ENCODE measurements at places on chromosomes 3 and 15.

- DNase-seq, result peak; percentile 46
These were observed 53.5 kb downstream of the WWTR1 start for GRCh38 chr3:149604125-149604875.

DNA sequence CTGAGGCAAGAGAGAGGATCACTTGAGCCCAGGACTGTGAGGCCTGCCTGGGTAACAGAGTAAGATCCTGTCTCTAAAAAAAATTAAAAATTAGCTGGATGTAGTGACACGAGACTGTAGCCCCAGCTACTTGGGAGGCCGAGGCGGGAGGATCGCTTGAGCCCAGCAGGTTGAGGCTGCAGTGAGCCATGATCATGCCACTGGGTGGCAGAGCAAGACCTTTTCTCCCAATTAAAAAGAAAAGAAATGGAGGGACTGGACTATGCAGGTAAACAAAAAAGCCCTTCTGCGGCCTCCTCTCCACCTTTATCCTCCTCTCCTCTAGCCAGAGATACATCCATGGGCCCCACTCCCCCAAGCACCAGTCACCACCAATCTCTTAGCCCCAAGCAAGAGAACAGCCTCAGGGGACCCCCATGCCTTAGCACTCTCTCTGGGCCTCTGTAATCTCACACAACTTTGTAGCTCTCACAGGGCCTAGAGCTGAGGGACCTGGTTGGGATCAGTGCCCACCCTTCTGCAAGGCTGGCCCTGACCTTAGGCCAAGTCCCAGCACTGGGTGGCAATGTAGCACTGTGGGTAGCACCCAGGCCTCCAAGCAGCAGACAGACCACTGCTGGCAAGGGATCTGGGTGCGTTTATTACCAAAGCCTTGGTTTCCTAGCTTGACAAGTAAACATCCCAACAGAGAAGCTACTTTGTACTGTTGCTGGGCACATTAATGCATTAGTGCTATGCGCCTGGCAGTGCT lies 43.4 kb downstream of the FAM174B start:
- no peak for DNase-seq

GRCh38 chr3:81434161-81434560 lies 327.3 kb downstream of the GBE1 start:
- no peak for DNase-seq

GRCh38 chr15:60591496-60592370 lies 112.8 kb upstream of the ICE2 start:
- peak; percentile 21 for DNase-seq

DNA sequence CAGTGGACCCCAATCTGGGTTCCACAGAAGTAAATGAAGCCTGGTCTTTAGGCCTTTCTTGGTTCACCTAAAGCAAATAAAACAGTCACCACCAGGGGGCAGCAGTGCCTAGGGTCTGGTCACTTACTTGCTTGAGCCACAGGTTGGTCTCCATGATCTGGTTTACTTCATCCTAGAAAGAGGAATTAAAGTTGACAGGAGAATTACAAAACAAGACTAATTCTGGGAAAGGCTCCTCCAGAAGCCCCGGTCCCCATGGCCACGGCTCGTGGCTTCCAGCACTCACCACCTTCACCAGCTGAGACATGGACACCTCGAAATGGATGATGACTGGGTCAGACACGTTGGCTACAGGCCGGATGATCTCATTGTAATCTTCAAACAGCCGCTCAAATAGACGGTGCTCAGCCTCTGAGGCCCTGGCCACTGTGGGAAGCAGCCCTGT lies 2.3 kb downstream of the CHRNA3 start:
- peak; percentile 82 for DNase-seq

GRCh38 chr3:127289706-127290575 lies 2.1 kb upstream of the PRR20G start:
- DNase-seq, result peak; percentile 19

- peak; percentile 38 for DNase-seq
These were observed 1.9 kb downstream of the CAPN7 start for GRCh38 chr3:15207836-15208504.

DNA sequence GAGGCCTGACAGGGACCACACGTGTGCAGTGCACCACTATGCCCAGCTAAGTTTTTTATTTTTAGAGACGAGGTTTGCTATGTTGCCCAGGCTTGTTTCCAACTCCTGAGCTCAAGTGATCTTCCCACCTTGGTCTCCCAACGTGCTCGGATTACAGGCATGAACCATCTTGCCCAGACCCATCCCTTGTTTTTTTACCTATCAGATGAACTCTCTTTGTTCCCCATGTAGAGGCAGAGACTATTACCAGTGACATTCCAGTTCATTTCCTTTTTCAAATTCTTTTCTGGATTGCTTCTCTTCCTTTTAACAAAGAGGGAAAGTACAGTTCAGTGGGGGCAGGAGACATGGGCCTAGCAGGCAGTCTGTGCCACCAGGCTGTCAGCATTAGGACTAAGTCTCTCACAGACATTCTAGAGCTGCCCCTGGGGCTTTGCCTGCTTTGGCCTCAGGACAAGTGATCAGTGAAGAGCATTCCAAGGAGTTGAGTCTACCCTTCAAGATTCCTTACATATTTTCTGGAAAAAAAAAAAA lies 103.5 kb upstream of the SLC7A14 start:
- peak; percentile 99 for DNase-seq

GRCh38 chr3:42905740-42906069 lies 237 bp upstream of the ZNF662 start:
- DNase-seq, result no peak

DNA sequence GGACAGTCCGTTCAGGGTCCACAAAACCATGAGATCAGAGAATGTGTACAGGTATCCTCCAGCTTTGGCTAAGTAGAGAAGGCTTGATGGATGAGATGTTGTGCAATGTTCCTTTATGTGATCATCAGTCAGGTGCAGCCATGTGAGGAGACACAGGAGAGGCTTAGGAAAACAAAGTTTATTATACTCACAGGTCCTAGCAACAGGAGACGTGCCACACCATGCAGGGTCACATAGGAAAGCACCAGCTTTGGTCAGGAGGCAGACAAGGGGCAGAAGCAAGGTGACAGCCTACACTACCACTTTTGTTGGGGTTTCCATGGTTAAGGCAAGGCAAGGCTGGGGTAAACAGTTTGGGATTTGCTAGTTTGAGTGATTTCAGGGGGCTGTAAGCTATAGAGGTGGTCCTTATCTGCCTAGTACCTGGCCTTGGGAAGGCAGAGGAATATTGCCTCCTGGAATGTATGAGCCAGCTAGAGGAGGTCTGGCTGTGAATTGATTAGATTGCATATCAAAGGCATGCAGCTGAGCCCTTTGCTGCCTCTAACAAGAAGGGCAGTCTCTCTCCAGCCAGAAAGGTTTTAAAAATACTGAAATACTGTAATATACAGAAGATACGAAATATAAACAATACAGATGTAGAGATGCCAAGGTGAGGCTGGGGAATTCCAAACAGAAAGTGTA lies 248.6 kb downstream of the RYR3 start:
- no peak for DNase-seq

GRCh38 chr15:23912191-23912590 lies 225.1 kb upstream of the NDN start:
- no peak for DNase-seq

DNA sequence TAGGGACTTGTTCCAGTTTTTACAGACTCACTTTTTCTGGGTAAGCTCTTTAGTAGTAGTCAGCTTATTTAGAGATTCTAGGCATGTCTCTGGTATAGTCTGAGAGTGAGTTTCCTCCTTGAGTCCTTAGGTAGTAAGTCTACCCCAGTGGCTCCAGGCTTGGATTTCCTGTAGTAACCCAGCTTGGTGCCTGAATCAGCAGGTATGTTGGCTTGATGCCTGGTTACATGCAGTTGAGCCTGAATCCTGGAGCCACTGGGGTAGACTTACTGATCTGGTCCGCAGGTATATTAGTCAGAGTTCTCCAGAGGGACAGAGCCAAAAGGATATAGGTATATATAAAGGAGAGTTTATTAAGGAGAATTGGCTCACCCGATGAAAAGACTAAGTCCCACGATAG lies 85.8 kb upstream of the RBMS3 start:
- DNase-seq, result peak; percentile 13

GRCh38 chr3:19256313-19256712 lies 108.0 kb downstream of the KCNH8 start:
- no peak for DNase-seq

DNA sequence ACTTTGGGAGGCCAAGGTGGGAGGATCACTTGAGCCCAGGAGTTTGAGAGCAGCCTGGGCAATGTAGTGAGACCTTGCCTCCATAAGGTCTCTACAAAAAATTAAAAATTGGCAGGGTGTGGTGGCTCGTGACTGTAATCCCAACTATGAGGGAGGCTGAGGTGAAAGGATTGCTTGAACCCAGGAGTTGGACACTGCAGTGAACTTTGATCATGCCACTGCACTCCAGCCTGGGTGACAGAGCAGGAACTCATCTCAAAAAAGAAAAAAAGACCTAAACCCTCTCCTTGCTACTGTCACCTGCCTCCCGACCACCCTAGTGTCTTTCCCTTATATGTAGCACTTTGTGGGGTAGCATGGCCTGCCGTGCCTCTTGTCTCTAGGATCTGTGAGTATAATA lies 23.8 kb upstream of the AQP9 start:
- DNase-seq, result no peak

DNA sequence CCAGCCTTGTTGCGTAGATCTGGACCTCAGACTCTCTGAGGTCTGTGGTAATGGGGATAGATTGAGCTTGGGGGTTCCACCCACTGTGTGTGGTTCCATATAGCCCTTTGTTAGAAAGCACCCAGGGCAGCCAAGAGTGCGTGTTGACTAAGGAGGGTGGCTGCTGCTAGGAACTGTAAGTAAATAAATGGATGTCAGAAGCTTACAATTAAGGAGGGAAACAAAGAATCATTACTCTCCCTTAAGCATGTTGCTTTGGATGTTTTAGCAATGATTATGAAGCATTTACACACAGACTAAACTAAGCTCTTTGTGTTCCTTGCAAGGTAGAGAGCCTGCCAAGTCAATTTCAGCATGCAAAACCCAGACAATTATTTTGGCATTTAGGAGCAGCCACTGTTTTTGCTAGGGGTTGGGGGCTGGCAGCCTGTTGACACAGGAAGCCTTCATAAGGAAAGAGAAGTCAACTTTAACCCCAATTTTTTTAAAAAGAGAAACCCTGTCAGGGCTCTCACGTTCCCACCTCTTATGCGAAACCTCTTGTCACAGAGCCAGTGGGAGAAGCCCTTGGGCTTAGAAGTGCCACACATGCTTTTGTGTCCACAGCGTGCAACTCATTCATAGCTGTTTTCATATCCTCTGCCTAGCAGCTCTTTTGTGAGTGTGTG lies 127.8 kb downstream of the CMSS1 start:
- peak; percentile 27 for DNase-seq

GRCh38 chr3:861721-862120 lies 231.1 kb upstream of the CNTN6 start:
- no peak for DNase-seq

- DNase-seq, result peak; percentile 84
These were observed 5.9 kb downstream of the STARD9 start for GRCh38 chr15:42581272-42581730.

- DNase-seq, result no peak
These were observed 109.7 kb downstream of the TCF12 start for GRCh38 chr15:57028176-57028575.

- no peak for DNase-seq
These were observed 411.2 kb downstream of the SHQ1 start for GRCh38 chr3:72436863-72437592.

DNA sequence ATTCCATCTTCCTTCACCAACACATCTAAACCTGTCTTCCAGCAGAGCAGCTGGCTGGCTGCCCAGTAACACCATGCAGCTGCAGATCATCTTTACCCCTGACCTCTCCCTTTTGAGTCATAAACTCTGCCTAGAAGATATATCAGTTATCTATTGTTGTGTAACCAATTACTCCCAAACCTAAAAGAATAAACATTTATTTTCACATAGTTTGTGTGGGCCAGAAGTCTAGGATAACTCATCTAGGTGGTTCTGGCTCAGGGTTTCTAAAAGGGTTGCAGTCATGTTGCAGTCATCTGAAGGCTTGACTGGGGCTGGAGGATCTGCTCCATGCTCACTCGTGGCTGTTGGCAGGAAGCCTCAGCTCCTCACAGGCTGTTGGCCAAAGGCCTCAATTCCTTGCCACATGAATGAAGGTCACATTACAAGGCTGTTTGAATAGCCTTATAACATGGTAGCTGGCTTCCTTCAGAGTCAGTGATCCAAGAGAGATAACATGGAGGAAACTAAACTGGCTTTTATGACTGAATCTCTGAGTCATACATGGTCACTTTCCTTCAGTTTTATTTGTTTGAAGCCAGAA lies 92.8 kb downstream of the GOLIM4 start:
- DNase-seq, result peak; percentile 21

DNA sequence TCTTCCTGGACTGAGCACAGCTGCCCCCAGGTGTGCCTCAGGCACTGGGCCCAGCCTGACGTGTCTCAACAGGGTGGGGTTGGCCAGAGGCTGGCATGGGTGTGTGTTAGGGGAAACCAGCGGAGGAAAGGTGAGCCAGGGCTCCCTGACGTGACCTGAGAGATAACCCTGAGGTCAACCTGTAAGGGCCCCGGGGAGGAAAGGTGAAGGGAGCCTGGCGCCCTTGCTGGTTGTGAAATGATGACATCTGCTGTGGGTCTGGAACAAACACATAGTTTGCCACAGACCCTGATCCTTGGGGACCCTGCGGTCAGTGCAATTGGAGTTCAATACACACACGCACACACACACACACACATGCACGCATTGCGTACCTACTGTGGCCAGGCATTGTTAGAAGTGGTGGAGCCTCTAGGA lies 100.2 kb upstream of the TLE3 start:
- no peak for DNase-seq

GRCh38 chr3:25493786-25494185 lies 65.7 kb downstream of the RARB start:
- DNase-seq, result peak; percentile 74

GRCh38 chr15:31125061-31125460 lies 23.5 kb upstream of the TRPM1 start:
- no peak for DNase-seq

DNA sequence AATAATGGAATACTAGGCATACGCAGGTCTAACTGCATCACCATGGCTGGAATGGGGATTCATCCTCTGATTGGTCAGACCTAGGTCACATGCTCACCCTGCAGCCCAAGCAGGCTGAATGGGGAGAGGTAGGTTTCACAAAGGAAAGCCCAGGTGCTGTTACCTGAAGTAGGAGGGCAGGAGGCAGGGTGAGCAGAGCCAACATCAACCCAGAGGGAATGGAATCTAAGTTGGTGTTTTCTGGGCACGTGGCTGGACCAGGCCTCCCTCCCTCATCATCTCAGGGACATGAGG lies 6.7 kb upstream of the H1-8 start:
- DNase-seq, result no peak

GRCh38 chr3:60364475-60364874 lies 886.8 kb downstream of the FHIT start:
- no peak for DNase-seq

- DNase-seq, result no peak
These were observed 31.5 kb downstream of the LOXL1 start for GRCh38 chr15:73957785-73958184.

GRCh38 chr3:98361289-98361688 lies 7.6 kb downstream of the OR5K4 start:
- DNase-seq, result no peak

GRCh38 chr3:184361532-184361931 lies at the start of the genes CLCN2 and POLR2H:
Gene CLCN2, minus strand, starts transcription at chr3:184361605. Its CDS starts 126 bp downstream, at chr3:184361479.
Gene POLR2H, plus strand, starts transcription at chr3:184361710. Its CDS starts 1,783 bp downstream, at chr3:184363493.
- peak; percentile 60 for DNase-seq
